Endothelial cell of coronary artery (primary cell): ENCODE measurements at places on chromosomes 12 and 14. TPM values are rescaled to one million over a fixed set of nuclear protein-coding genes. Genes with fewer than 3 reads are reported as not detected.

CLEC9A gene
- total RNA-seq, result not detected in 2 replicates

CLEC2D gene
- 0.99 and 1.1 TPM in 2 replicates for total RNA-seq

TMEM229B gene
- under 0.01 and 0.19 TPM in 2 replicates for total RNA-seq

MANSC4 gene
- total RNA-seq, result not detected in 2 replicates

KRT1 gene
- not detected in 2 replicates for total RNA-seq
